Astrocyte of the cerebellum (primary cell): ENCODE measurements at places on chromosomes 6 and 20.

- no peak for DNase-seq
Observed at GRCh38 chr20:63941282-63942081, 14.7 kb downstream of the UCKL1 start.

DNA sequence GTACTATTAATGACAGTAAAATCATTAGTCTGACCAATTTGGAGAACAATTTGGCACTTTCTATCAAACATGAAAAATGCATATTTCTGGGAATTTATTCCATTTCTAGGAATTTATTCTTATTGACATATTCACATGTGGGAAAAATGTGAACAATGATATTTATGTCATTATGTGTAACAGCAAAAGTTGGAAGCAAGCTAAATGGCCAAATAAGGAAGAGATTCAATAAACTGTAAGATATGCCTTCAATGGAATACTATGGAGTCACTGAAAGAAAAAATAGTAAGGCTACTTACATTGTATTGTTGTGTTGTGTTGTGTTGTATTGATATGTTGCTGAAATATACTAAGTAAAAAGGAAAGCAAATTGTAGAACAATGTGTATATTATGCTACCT is 100.5 kb upstream of the EDN1 start:
- DNase-seq, result no peak

DNA sequence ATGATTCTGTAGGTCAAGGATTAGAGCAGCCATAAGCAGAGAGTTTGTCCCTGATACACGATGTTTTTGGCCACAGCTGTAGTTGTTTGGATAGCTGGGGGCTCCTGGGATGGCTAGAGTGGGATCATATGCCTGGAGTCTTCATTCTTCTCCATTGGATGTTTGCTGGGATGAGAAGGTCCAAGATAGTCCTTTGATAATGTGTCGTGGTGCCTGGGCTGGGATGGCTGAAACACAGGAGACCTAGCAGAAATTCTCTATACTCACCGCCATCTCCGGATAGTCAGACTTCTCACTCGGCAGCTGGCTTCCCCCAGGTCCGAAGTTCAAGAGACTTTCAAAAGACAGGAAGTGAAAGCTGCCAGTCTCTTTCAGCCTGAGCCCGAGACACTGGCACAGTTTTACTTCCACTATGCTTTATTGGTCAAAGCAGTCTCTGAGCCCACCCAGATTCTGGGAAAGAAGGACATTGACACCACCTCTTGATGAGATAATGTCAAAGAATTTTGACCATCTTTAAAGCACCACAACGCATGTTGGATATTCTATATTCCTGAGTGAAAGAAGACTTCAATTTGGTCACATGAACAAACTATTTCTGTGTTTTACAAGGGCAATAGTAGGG is 16.0 kb downstream of the MARCKS start:
- DNase-seq, result no peak

- no peak for DNase-seq
Observed at GRCh38 chr20:44019638-44020335, 105.1 kb downstream of the TOX2 start.

GRCh38 chr6:26121141-26122004 is 34.1 kb downstream of the HFE start:
- no peak for DNase-seq

DNA sequence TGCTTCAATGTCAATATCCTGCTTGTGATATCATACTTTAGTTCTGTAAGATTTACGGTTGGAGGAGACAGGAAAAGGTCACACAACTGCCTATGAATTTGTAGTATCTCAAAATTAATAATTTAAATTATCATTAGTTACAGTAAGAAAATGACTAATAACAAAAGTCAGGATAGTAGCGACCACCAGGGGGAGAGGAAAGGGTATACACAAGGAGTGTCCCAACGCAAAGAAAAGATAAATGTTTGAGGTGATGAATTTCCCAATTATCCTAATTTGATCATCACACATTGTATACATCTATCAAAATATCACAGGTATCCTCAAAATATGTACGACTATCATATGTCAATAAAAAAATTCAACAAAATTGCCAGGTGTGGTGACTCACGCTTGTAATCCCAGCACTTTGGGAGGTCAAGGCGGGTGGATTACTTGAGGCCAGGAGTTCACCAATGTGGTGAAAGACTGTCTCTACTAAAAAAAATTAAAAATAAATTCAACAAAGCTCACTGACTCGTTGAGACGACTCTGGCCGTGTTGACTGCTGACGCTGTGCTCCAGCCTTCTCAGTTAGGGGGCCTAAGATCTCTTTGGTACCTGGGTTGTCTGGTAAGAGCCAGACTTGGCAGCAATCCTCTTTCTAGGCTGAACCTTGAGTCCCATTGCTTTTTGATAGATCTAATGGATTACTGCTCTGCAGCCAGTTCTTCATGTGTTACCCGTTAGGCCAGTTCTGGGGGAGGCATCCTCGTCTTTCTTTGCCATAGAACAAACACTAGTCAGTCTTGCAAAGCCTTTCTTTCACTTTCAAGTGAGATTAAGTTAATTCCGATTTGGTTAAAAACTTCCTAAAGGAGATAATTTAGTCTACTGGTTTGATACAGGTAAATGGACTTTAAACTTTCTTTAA is 9.0 kb upstream of the OVOL2 start:
- DNase-seq, result no peak

DNA sequence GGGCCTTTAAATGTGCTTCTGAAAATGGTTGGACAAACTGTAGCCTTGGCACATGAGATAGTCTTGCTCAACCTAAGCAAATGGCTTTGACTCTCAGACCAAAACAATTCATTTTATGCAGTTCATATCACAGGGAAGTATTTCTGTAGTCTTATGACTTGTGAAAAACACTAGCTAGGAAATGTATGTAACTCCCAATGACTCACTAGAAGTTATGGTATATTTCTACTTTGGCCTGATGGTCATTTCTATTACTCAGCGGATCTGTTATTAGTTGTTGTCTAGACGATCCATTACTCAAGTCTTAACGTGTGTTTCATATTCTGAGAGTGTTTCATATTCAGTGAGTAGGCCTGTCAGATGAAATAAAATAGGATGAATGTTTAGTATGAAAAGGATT is 1333.5 kb downstream of the KHDRBS2 start:
- no peak for DNase-seq

DNA sequence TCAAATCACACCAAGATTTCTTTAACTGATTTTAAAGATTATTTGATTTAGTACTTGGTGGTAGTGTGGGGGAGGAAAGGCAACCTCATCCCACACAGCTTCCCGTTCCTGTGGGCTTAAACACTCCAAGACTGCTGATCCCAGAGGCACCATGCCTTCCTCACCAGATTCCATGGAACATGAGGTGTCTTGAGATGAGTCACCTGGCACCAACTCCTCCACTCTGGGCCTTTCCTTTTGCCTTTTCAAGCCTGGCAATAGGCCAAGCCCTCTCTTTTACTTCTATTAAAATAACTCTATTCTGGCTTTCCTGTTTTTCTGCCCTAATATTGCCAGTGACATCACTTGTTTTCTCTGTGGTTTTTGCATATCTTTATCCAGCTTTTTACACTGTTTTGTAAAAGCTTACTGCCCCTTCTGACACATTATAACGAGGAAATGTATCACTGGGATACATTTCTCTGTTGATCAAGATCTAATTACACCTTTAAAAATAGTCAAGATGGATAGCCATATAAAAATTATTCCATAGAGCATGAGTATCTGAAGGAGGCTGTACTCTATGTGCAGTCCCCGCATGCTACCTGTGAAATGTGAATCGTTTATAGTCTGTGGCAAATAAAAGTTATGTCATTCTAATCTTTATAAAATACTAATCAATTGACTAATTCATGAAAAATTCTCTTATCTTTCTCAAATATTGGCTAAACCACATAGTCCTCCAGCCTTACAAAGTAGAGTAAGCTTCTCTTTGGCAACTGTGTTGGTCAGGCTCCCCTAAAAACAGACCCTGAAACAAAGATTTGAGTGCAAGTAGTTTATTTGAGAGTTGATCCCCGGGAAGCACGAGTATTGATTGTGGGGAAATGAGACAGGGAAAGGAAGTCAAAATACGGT is 257.8 kb upstream of the KCNQ5 start:
- peak; percentile 95 for DNase-seq
